T-helper 1 cell (primary cell): ENCODE measurements at places on chromosomes 7 and 10.

- no peak for DNase-seq
Measured at GRCh38 chr10:3391657-3392056, 219.1 kb upstream of the PITRM1 start.

DNA sequence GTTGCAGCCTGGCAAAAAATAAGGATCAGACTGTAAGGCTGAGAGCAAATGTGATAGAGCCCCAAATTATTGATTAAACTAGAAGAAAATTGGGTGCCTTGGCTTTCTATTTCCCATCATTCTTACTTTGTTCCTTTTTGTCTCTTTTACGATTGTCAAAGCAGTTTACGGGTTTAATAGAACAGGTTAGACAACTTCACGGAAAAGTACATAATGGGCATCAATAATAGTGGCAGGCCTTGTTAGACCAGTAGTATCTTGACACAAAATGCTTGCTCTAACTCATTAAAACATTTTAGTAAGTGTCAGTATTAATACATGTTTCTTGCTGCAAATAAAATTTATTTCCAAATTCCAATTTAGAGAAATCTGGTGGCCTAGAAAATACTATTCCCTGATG lies 14.5 kb upstream of the GGCT start:
- DNase-seq: no peak

GRCh38 chr10:76649723-76650127 lies 987.9 kb downstream of the KCNMA1 start:
- DNase-seq: no peak

- DNase-seq: no peak
Measured at GRCh38 chr7:44724276-44724675, 24.4 kb upstream of the ZMIZ2 start.

- no peak for DNase-seq
Measured at GRCh38 chr7:70506434-70506833, 625.5 kb upstream of the GALNT17 start.

DNA sequence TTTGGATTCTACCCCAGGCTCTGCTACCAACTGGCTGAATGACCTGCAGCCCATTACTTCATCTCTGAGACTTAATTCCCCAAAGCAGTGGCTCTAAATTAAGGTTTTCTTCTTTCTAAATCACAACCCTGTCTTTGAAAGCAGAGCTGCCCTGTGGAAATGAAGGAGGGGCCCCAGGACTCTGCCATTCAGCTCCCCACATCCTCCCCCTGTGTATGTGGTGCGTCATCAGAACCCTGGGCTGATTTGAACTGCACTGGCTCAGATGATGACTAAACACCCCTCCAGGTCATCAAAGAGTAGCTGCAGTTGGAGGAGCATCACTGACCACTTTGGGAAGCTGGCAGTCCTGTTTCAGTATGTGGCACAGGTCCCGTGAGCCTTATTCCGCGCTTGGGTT lies 46.6 kb downstream of the BPGM start:
- DNase-seq: no peak

GRCh38 chr7:44587843-44588711 lies 6.0 kb upstream of the TMED4 start:
- DNase-seq: peak; percentile 40

DNA sequence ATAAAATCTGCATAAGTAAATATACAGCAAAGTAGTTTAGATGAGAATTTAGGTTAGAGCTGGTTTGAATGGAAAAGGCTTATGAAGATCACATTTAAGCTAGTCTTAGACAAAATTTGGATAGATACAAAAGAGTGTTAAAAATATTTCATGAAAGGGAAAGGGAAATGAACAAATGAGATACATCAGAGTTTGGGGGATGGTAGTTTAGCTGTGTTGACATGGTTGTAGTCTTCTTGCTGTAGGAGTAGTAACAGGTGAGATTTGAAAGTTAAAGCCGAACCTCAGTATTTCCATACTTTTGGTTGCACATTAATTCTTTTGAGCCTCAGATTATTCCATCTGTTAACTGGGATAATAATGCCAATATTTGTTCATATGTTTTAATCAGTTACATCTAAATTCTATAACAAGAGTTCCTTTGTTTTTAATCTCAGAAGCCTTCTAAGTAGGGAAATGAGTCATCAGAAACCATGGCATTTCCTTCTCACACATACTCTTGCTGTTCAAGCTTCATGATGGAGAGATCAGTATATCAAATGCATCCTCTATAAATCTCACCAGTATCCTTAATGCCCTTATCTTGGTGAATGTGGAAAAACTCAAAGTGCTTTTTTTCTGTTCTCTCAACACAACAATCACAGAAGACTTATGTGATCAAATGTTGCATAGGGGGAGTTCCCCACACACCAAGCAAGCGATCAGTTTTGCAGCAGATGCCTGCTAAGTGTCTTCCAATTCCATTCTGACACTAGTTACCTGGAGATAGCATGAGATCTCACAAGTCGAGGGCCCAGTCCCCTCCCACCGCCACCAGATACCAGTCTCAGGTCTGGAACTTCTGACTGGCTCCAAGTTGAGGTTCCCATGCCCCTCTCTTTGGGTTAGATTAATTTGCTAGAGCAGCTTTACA lies 84.7 kb downstream of the MAPK8 start:
- DNase-seq: no peak

DNA sequence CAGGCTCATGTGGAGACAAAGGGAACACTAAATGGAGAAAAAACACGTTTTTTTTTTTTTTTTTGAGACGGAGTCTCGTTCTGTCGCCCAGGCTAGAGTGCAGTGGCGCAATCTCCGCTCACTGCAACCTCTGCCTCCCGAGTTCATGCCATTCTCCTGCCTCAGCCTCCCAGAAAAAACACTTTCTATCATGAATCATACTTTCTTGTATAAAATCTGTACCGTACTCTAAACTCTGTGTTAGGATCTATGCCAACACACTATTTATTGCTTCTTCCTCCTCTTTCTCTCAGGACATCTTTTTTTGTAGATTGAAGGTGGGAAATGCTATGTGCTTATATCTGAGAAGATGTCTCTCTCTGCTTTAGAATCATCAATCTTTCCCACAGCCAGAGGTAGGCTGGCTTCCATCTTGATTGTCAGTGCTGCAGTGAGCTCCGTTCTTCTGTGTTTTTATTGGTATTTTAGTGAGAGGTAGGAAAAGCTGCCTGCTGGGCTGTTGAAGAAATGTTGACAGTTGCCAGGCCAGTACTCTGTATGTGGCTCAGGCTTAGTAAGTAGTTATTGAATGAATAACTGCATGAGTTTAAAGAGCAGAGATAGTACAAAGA lies 101.1 kb downstream of the GPR85 start:
- no peak for DNase-seq

- DNase-seq: no peak
Measured at GRCh38 chr10:133230387-133231195, 574 bp downstream of the UTF1 start.

- no peak for DNase-seq
Measured at GRCh38 chr7:132292803-132293202, 283.5 kb downstream of the PLXNA4 start.

- DNase-seq: no peak
Measured at GRCh38 chr7:55128693-55129394, 110.0 kb downstream of the EGFR start.

DNA sequence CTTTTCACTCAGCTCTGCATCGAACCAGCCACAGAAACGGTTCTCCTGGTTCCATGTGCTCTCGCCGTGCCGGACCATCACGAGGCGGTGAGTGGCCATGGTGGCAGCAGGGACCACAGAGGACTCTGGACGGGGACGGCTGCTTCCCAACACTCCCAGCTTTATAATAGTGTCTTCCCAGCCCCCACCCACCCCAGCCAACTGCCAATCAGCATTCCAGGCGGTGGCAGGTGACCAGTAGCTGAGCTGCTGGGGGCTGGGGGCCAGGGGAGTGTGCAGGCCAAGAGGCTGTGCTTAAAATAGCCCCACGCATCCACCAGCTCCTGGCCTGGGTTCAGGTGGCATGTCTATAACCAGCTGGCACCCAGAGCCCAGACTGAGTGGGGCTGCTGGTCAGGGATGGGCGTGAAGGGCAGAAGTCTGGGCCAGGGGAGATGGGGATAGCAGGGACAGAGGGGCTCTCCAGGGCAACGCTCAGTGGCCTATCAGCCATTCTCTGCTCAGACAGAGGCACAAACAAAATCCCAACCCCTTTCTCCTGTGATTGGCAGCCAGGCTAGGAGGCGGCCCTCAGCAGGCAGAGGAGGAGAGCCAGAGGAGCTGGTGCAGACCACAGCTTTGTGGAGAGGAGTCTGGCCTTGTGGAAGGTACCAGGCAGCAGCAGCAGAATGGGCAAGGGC lies at the start of gene PGAM2:
TSS of gene PGAM2 (minus strand) at position 137 of the 680 bp plus-strand sequence. CDS start at position 99, 38 bp downstream.
- no peak for DNase-seq

- peak; percentile 30 for DNase-seq
Measured at GRCh38 chr7:75866489-75867389, 12.1 kb upstream of the RHBDD2 start.

DNA sequence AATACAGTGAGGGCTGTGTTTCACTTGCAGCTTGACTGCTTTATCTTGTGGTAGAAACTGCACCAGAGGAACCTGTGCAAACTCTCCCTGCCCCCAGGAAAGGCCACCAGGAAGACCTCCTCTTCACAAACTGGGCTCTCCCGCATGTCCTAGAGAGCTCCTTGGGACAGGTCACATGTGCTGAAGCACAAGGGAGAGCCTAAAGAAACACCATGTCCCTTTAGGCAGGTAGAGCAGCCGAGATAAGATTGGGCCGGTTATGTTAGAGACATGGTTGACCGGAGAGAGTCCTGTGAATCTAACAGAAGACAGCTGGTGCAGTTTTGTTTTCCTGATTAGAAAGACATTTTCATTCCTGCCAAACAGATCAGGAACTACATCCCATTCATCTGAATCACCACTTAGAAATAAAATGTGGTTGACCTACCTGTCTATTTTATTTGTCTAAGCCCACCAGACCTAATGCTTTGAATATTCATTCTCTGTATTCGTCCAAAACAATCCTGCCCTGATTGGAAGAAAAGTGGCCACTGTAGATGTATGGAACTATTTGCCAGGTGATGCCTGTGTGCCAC lies 224.1 kb downstream of the GLI3 start:
- DNase-seq: no peak

DNA sequence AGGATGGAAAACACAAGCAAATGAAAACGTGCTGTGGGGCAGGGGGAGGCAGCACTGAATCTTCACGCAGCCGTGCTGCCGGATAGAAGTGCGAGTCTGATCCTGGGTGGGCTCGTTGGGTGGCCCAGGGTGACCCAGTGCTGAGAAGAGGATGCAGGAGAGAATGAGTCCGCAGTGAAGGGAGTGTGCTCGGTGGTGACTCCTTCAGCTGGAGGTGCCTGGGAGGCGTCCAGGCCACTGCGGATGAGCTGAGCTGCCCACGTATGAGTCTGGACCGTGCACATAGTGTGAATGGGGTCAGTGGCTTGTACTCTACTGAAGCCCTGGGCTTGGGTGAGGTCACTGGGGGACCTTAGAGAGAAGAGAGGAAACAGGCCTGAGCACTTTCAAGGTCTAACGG lies 190.0 kb upstream of the MGMT start:
- no peak for DNase-seq
